Activated gamma-delta T cell (primary cell): ENCODE measurements at places on chromosomes 16 and 17.

DNA sequence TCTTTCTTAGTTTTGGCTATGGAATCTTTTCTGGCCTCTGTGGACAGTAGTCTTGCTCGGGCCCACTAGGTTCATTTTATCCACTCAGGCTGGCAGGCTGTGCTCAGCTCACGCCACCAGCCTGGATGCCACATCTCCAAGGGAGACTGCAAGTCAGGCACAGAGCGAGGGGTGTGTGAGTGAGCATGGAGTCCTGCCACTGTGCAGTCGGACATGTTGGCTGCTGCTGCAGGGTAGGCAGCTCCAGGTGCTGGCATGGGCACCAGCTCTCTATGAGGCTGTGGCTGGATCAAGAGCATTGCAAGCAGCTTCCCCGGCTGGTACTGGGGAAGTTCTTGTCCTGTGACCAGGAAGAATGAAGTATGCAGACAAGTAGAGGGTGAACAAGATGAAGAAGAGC, 158.9 kb downstream of the PCTP start:
- DNase-seq, result no peak

DNA sequence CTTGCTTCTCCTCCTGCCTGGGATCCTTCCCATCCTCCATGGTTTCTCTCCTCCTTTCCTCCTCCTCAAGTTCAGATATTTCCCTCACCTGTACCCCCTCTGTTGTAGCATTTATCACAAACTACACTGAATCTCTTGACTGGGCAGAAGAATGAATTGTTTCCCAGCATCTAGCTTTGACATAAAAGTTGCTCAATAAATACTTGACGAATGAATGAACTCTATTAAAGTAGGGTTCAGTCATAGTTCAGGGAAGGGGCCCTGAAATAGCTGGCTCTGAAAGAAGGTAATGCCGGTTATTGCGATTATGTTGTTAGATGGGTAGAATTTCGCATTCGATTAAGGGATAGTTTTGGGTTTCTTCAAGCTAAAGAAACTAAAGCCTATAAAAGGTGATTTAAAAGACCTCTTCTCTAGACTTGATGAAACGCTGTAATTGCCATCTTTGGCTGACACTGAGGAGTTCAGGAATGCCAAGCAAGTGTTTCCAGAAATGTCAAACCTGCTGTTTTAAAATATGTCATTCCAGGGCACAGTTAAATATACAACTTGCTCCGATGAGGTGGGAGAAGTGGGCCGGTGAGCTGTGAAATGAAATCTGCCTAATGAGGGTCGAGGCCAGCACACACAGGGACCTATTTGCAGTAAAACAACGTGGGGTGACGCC, 1.0 kb upstream of the CPD start:
- DNase-seq, result no peak

DNA sequence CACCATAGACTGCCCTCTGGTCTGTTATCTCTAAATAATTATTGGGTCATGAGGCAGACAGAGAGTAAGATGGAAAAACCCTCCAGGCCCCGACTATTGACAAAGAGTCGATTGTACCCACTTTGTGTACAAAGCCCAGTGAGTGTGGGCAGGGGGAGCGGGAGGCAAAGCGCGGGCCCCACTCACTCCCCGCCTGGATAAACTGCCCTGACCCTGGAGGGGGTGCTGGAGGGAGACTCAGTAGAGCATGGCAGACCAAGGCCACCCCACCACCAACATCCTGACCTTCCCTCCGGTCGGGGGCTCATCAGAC, 11.2 kb upstream of the CPSF4L start:
- DNase-seq, result no peak

- no peak for DNase-seq
Observed at GRCh38 chr16:2954656-2955381, 9.3 kb upstream of the KREMEN2 start.

- DNase-seq, result no peak
Observed at GRCh38 chr16:21314339-21314738, 36.2 kb upstream of the CRYM start.

GRCh38 chr16:68995011-68995504, 110.4 kb upstream of the HAS3 start:
- no peak for DNase-seq

- no peak for DNase-seq
Observed at GRCh38 chr16:24164416-24164815, 91.7 kb upstream of the CACNG3 start.

- DNase-seq, result no peak
Observed at GRCh38 chr17:35731917-35732805, 722 bp downstream of the RASL10B start.

GRCh38 chr17:38333635-38334295, 10.0 kb downstream of the GPR179 start:
- no peak for DNase-seq

DNA sequence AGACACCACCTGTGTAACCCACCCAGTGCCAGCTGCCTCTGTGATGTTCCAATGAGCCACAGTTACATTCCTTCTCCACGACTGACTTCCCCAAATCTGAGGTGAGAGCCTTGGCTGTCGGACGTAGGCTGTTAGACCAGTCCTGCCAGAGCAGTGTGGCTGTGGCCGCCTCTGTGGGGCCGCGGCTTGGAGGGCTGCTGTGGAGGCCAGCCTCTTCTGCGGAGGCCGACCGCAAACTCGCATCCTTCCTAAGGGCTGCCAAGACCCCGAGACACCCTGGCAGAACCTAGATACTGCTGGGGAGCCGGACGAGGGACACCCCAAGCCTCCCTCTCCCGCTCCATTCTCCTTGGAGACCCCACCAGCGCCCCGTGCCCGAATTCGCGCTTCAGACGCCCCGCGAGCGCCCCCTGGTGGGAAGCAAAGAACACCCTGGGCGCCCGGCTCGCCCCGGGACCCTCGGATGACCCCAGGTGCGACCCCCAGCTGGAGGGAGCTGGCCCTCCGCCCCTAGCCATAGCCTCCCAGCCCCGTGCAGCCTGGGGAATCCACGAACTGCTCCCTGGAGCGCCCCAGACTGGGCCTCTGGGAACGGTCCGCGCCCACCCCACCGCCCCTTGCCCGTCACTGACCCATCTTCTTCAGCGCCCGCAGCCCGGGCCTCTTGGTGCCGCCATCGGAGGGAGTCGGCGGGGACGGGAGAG, 547 bp downstream of the PLCD3 start:
- DNase-seq, result no peak

- no peak for DNase-seq
Observed at GRCh38 chr17:27239584-27239983, 54.3 kb upstream of the WSB1 start.

DNA sequence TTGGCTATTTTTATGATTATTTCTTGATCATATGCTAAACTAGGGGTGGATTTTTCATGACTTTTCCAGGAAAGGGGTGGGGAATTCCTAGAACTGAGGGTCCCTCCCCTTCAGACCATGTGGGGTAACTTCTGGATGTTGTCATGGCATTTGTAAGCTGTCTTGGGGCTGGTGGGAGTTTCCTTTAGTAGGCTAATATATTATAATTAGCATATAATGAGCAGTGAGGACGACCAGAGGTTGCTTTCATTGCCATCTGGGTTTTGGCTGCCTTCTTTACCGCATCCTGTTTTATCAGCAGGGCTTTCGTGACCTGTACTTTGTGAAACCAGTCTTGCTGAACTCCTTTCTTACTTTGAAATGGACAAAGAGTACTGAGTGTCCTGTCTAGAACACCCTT, 40.4 kb upstream of the ABCA5 start:
- DNase-seq, result no peak

DNA sequence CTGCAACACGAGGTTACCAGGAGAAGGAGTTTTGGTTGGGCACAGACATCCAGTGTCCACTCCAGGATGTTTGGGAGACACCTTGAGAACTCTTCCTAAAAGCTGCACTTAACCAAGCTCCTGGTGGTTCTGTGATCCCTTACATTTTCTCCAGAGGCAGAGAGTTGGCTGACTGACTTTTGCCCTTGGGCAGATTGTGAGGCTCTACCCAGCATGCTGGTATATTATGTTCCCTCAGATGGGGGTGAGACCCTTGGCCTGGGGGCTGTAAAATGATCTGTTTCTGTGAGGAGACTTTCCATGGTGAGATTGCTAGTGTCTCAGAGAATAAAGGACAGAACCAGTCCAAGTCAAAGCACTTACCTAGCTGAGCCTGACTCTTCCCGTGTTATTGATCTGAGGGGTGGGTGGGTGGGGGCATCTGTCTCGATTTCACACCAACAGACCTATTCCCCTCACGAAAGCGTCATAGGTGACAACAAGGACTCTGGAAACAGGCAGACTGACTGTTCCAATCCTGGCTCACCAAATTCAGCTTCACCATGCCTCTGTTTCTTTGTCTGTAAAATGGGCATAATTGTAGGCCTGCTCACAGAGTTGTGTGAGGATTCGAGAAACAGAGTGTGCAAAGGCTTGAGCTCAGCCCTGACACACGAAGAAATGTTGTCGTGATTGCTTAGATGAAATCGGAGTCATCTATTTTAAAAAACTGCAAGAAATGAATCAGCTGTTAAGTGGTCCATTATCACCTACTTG, 12.2 kb downstream of the USB1 start:
- DNase-seq, result no peak

DNA sequence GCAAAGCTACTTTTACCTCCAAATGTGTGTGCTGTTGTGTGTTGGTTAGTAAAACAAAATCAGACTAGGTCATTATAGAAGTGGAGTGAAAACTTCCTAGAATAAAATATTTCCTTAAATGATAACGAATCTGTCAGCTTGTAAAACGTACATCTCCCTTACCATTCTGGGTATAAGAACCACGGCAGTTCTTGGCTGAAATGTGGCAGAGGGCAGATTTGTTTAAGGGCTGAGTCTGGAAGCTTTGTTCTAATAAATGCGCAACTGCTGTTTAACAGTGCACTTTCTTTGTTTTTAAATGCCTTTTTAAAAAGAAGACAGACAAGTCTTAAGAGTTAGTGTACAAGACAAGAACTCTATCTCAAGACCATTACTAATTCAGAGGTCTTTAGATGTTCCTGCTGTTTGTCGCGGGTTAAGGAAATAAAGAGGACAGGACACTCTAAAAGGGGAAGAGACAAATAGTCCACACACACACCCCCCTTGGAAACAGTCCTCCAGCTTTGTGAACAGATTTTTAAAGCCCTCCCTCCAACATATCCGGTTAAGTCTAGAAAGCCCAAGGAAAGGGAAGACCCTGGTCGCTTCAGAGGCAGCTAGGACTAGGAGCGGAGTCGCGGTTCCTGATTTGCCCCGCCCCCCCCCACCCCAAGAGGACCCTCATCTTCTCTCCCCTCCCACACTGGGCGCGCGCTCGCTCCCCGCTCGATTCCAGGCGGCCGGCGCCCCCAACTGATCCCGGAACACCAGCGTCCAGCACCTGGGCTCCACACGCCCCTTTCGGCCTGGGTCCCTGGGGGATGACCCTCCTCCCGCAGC, 658 bp downstream of the SYNRG start:
- no peak for DNase-seq
